HAP-1 (cell line): ENCODE measurements at places on chromosomes 13 and 19.

GRCh38 chr19:1235625-1236538, 1.9 kb downstream of the CBARP start:
- no peak for DNase-seq

- DNase-seq, result peak; percentile 42
Measured at GRCh38 chr13:52737965-52738364, 1.7 kb downstream of the CNMD start.

DNA sequence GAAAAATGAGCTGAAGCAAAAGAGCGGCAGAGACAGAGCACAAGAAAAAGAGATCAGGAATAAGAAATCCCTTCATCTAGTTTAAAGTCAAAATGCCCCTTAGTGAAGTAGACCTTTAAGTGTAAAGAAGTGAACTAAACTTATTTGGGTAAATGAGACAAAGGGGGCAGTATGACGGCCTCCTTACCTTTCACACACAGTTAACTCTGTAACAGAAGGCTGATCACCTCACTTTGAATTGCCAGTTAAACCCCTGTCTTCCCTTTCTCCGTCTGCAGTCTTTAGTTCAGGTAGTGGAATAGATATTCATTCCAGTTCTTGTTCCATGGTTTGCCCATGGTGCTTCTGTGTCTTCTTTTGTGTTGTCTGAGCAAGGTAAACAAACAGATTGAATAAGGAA, 1029.8 kb downstream of the DIAPH3 start:
- no peak for DNase-seq

- DNase-seq, result no peak
Measured at GRCh38 chr13:67008075-67008668, 222.0 kb downstream of the PCDH9 start.

GRCh38 chr13:90438576-90438975, 908.9 kb upstream of the MIR17HG start:
- no peak for DNase-seq

GRCh38 chr13:37747071-37747612, 122.4 kb downstream of the TRPC4 start:
- DNase-seq, result no peak

DNA sequence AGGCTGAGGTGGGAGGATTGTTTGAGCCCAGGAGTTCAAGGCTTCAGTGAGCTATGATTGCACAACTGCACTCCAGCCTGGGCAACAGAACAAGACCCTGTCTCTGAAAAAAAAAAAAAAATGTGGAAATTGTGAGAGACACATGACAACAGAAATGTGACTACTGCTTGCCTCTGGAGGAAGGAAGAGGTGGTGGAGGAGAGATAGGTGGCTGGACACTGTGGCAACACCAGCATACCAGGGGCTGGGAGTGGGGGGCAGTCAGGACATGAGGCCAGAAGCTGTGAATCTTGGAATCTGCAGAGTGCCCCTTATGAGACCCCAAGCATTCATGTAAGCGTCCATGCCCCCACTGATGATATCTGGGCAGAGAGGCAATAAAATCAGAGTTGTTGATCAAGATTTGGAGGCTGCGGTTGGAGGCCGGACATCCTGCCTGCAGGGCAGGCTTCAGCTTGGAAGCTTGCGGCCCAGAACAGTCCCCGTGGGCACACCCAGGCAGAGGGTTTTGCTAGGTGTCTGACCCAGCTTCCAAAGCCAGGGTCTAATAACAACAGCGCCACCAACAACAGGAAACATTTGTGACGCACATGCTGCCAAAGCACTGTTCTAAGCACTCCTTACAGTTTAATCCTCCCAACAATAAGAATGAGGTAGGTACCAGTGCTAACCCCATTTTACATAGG, 16.9 kb downstream of the FAM187B start:
- no peak for DNase-seq

DNA sequence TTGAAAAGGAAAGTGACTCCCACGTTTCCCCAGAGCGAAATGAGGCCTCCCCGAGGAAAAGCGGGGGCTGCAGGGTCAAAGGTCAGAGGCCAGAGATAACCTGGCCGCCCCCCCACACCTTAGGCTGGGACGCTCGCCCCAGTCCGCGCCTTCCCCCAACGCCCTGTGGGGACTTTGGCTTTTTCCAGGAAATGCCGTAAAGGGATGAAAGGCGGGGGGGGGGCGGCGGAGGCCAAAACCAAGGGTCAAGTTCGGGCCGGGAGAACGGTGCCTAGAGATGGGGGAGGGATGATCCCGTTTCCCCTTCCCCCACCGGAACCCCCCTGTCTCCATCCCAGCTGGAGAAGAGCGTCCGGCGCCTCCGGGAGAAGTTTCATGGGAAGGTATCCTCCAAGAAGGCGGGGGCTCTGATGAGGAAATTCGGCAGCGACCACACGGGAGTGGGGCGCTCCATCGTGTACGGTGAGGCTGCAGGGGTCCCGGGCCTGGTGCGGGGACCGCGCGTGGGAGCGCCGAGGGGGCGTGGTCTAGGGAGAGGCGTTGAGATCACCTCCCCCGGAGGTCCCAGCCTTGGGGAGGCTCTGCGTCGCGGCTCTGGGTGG, 575 bp downstream of the SHFL start:
- DNase-seq, result peak; percentile 22

DNA sequence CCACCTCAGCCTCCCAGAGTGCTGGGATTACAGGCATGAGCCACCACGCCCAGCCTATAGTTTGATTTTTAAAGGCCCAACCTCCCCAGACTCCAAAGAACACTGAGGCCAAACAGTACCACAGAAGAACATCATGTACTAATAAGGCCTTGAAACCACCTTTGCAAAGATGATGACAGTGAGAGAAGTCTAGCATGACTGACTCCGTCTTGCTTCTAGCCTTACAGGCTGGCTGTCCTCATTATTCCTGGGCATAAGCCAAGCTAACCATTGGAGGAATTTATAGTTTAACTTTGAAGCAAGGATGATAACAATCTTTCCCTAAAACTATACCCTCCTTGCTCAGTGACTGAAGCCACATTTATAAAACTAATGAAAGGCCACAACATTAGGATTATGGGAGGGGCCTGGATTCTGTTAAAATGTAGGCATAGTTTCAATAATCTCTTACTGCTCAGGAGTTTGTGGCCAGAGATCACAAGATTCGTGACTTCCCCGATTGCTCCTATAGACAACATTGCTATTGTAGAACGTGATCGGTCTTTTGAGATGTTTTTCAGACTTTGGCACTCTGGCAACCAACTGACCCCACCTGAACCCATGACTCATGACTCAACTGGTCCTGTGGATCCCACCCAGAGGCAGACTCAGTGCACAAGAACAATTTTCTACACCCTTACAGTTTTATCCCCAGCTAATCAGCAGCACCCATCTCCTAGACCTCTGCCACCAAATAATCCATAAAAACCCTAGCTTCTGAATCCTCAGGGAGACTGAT, 17.6 kb downstream of the GPR42 start:
- DNase-seq, result no peak

GRCh38 chr19:11480715-11481533, at the start of gene ELAVL3:
Gene ELAVL3 (minus strand): TSS chr19:11481046. CDS start chr19:11480608, 438 bp downstream.
- no peak for DNase-seq

GRCh38 chr19:43643326-43643725, 3.7 kb upstream of the CADM4 start:
- DNase-seq, result no peak

DNA sequence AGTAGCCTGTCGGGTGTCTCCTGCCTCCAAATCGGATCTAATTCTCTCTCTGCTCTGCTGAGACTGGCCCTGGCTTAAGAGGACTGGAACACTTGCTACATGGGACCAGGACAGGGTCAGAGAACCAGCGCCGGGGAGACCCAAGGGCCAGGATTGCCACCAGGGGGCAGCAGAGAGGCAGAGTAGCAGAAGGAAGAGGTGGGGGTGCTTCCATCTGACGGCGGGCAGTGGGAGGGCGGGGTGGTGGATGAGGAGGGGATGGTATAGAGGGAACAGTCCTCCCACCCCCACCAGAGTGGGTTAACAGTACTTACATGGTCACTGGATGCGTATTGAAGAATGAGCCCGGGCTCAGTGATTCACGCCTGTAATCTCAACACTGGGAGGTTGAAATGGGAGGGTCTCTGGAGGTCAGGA, 11.9 kb downstream of the SELENOW start:
- DNase-seq, result peak; percentile 58

GRCh38 chr13:77975358-77976042, 56.9 kb upstream of the EDNRB start:
- no peak for DNase-seq

- peak; percentile 26 for DNase-seq
Measured at GRCh38 chr13:111251646-111252445, 68.6 kb upstream of the TEX29 start.

DNA sequence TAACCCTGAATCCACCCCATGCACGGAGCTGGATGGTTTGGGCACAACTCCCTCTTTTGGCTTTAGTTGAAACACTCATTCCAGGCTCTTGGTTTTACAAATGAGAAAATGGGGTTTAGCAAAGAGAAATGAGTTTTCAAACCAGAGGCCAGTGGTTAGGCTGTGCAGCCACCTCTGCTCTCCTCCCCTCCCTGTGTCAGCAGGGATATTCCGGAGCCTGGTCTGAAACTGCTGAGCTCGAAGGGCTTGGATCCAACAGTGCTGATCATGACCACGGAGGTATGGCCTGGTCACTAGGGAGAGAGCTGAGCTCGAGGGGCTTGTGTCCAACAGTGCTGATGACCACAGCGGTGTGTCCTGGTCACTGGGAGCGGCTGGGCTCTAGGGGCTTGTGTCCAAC, 41.5 kb downstream of the ZNF787 start:
- DNase-seq, result no peak

- no peak for DNase-seq
Measured at GRCh38 chr13:112752711-112753541, 63.1 kb downstream of the ATP11A start.

- no peak for DNase-seq
Measured at GRCh38 chr19:54947381-54947780, at the start of gene NLRP7. Gene NLRP7 (minus strand): TSS chr19:54947530.

GRCh38 chr19:3403489-3404323, 37.3 kb downstream of the NFIC start:
- DNase-seq, result no peak

DNA sequence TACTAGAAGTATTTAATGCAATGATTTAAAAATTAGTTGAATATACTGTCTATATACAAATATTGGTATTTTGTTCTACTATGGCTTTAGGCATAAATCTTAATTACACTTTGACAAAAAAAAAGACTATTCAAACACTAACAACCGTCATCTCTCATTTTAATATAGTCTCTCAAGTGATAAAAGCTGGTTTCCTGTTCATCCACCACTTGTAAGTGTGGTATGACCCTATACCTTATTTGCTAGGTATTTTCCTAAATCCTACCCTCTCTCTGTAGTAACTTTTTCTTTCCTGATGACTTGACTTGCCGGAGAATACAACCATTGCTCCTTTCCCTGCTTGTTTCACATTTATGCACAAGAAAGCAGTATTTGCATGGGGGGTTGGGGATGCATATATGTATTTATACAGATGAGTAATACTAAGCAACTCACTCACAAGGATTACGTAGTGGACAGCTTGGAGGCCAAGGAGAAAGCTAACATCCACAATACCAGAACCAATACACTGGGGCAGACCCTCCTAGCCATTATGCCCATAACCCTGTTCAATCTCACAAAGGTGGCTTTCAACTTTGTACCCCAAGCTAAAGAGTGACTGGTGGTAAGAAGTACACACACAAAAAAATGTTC, 12.7 kb upstream of the EFNB2 start:
- no peak for DNase-seq

DNA sequence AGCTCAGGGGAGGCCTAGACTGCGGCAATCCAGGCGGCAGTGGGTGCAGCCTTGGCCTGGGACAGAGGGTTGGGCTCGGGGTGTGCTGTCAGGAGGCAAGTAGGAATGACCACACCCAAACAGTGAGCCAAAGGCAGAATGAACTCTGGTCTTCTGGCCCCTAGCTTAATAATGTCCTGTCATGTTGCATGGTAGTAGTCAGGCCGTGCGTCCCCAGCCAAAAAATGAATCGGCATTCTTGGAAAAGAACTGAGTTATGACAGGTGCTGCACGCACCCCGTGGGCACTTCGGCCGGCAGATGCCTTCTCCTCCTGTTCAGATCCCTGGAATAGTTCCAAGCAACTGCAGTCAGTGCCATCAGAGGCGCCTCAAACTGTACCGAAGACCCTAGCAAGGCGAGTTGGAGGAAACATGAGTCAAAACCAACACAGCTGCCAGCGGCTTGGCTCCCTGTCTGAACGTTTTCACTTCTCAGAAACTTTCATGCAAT, 55.9 kb downstream of the ATP7B start:
- no peak for DNase-seq

DNA sequence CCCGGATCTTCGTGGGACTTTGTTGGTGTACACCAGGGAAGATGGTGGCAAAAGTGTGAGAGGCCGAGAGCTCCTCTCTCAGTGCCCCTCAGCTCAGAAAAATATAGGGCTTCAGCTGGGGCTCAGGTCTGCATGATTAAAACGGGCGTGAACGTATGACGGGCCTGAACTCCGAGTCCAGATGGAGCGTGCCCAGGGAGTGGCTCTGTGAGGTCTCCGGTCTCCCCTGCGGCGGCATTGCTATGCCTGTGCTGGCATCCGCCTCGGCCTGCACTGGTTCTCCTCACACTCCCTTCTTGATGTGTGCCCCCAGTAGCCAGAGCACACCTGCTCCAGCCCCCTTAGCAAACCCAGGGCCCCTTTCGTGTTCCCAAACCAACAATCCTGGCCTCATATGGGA, 82.0 kb downstream of the TEX29 start:
- DNase-seq, result no peak

- no peak for DNase-seq
Measured at GRCh38 chr19:7372810-7373209, 24.1 kb downstream of the ARHGEF18 start.

- no peak for DNase-seq
Measured at GRCh38 chr19:291006-291521, at the start of gene PLPP2. Gene PLPP2 (minus strand): TSS chr19:291403. CDS start chr19:291336, 67 bp downstream.

GRCh38 chr13:98370806-98371515, 193.9 kb upstream of the RNF113B start:
- DNase-seq, result no peak

- DNase-seq, result no peak
Measured at GRCh38 chr13:70630247-70630646, 522.0 kb upstream of the KLHL1 start.

DNA sequence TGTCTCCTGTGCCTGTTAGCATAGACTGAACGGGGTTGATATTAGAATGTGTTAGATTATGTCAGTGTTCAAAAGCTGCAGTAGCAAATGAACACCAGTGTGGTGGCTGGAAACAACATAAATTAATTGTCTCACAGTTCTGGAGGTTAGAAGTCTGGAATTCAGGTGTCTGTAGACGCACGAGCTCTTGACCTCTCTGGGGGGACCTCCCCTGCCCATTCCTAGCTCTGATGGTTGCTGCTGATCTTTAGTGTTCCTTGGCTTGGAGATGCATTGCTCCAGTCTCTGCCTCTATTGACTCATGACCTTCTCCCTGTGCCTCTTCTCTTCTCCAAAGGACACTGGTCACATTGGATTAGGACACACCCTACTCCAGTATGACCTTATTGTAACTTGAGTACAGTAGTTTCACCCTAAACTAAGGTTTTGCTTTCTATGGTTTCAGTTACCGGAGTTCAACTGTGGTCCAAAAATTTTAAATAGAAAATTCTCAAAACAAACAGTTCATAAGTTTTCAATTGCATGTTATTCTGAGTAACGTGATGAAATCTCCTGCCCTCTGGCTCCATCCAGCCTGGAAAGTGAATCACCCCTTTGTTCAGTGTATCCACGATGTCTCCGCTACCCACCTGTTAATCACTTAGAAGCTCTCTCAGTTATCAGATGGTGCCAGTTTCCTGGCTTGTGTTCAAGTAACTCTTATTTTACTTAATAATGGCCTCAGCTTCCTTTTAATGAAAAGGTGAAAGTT, 273.2 kb downstream of the MYO16 start:
- DNase-seq, result no peak

- no peak for DNase-seq
Measured at GRCh38 chr19:48443256-48443655, 2.5 kb upstream of the GRWD1 start.
